ENCODE measurements at places on chromosomes 3 and 15. TPM values are rescaled to one million over a fixed set of nuclear protein-coding genes. Genes with fewer than 3 reads are reported as not detected.

The CCR9 gene
- polyA plus RNA-seq: 0.11 TPM

The NECTIN3 gene
- 41.4 TPM for polyA plus RNA-seq

The PRKCD gene
- 22.6 TPM for polyA plus RNA-seq

The JAGN1 gene
- polyA plus RNA-seq: 48.1 TPM

The PYGO1 gene
- polyA plus RNA-seq: 15.4 TPM

The GOLGA6L22 gene
- polyA plus RNA-seq: 0.04 TPM

The DGKG gene
- polyA plus RNA-seq: 0.78 TPM

The TRIP4 gene
- 52.0 TPM for polyA plus RNA-seq

The GOLGA8J gene
- 1.0 TPM for polyA plus RNA-seq

The GRK7 gene
- not detected for polyA plus RNA-seq

The GOLGA8S gene
- 0.60 TPM for polyA plus RNA-seq

The GOLIM4 gene
- polyA plus RNA-seq: 117 TPM

The LMCD1 gene
- 30.5 TPM for polyA plus RNA-seq

The TLNRD1 gene
- polyA plus RNA-seq: 7.4 TPM

The CMTM8 gene
- polyA plus RNA-seq: 9.2 TPM

The CPB1 gene
- polyA plus RNA-seq: 0.58 TPM

The RASL12 gene
- 6.5 TPM for polyA plus RNA-seq

The FEZF2 gene
- not detected for polyA plus RNA-seq

The MAP6D1 gene
- polyA plus RNA-seq: 0.65 TPM

The CRABP1 gene
- 55.2 TPM for polyA plus RNA-seq

The CPLX3 gene
- not detected for polyA plus RNA-seq

The ZPLD1 gene
- polyA plus RNA-seq: 0.79 TPM

The KIF23 gene
- 36.5 TPM for polyA plus RNA-seq

Data from right renal cortex interstitium (tissue), 3 donors.